ENCODE measurements at places on chromosomes 13 and 19.

DNA sequence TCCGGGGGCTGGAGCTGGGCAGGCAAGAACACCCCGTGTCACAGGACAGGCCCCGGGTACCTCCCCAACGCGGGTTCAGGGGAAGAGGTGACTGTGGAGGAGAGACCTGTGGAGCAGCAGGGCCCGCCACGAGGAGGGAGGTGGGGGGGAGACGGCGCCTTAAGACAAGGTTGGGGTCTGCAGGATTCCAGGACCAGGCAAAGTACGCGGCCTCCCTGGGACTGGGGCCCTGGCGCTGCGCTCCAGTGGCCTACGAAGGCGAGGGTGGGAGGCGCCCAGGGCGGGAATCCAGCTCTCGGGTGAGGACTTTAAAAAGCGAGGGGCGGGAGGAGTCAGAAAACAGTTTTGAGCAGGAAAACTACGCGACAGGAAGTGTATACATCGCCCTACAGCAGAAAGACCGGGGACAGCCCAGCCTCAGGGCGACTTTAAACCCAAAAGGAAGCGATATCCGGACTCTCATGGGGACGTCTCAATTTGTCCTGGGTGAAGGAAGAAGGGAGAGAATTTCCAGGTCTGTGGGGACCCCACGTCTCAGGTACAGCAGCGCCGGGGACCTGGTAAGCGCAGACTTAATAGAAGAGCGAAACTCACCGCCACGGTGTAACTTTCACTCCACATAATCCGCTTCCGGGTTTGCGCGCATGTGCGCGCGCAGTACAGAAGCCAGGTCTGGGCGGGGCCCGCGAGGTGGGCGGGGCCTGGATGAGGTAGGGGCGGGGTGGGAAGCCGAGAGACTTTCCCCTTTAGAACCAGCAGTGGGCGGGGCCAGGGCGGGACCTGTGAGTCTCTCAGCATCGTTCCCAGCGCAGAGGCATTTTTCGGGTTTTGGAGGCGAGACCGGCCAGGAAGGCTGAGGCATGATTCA, at the start of gene ZNF83:
Gene ZNF83 (minus strand): TSS at position 638 of the 868 bp plus-strand sequence.
- peak; percentile 98 for DNase-seq

DNA sequence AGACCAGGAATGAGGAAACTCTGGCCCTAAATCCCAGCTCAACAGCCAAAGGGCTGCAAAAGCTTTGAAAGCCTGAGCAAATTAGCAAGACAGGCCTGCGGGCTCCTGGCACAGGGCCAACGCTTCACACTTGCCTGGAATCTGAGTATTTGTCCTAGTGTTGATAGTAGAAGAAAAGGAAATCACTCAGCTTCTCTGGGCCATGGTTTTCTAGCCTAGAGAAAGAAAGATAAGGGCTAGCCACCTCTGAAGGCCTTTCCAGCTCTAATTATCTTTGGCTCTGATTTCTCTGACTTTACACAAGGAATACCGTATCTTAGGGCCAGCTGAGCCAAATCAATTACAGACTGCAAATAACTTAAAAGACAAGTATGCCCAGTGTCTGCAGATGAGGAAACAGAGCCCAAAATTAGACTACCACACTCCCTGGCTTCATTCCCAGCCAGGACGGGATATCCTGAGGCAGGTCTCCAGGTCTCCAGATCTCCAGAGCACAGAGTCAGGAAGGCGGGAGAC, 69.6 kb downstream of the STK24 start:
- no peak for DNase-seq

DNA sequence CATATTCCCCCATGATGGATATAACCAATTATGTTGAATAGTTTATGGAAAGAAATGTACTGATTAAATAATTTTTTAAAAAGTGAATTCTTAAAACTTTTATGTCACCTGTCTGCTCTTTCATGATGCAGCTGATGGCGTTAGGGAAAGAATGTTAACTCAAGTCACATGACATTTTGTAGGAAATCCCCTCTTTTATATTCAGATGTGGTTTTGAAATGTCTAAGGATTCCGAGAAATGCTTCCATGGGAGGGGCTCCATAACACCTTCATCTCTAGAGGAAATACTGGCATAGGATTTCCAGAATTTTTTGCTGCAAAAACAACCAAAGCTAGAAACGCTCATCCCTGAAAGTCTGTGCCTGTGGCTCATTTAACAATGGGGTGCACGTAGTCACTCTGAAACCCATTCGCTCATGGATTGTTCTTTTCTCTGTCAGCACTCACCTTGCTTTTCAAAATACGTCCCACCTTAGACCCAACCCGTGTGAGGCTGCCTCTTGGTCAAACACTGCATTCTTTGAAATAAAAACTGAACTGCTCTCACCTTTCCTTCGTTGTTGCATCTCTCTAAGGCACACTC, 288.9 kb downstream of the SHISA2 start:
- DNase-seq, result no peak

DNA sequence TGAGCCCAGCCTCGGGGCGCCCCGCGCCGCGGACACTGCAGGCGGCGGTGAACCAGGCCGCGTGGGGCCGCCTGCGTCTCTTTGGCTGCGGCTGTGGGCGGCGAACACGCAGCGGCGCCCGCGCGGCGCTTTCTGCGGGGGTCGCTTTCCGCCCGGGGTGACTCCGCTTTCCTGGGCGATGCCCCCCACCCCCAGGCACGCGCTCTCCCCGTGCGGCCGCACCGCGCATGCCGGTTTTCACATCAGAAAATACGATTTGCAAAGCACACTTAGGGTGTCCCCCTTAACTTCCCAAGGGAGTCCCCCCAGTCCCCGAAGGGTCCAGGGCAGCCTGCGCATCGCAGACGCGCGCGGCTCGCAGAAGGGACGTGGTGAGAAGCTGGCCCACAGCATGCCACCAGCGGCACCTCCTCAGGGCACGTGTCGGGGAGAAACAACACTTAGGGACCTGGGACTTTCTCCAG, 5.3 kb downstream of the F7 start:
- DNase-seq, result no peak

DNA sequence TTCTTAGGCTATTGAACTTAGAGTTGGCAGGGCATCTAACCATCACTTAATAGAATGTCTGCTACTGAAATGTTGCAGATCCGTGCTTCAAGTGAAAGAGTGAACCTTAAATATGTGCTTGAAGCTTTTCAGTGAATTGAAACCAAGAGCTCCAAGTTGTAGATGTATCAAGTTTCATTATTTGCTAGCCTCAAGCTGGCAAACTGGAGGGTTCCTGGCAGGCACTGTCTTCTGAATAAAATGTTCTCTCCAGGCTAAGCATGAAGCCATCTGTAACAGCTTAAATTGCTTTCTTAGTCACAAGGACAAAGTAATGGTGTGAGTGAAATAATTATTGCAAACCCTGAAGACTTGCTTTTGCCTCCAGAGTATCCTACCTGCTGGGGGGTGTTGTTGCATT, 415.0 kb upstream of the SPRY2 start:
- DNase-seq, result no peak

DNA sequence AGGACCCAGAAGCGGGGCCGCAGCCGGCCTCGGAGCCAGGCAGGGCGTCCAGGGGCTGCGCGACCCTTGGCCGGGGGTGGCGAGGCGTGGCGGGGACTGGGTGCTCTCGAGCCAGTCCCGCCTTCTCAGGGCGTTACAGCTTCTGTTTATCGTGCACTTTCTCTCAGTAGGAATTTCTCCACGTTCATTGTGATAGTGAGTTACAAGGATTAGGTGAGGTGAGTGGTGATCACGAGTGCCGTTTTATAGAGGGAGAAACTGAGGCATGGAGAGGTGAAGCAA, 600 bp downstream of the AP1M1 start:
- DNase-seq, result no peak

DNA sequence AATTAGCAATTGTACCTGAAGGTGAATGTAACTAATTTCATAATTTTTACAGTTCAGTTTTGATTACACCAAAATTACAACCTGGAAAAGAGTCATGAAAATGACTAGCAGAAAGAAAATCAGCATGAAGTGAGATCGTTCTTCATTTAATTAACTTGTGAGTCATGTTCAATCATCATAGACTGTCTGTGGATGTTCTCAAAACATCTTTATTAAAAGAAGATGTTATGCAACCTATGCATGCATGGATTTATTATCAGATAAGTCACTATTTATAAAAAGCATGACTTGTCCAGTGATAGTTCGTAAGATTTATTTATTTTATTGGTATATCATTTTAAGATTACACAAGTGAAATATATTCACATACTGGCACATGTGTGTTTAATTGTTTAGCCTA, 245.9 kb downstream of the ITGBL1 start:
- no peak for DNase-seq

- DNase-seq, result no peak
Measured at GRCh38 chr13:102697264-102697663, 2.4 kb upstream of the METTL21C start.

DNA sequence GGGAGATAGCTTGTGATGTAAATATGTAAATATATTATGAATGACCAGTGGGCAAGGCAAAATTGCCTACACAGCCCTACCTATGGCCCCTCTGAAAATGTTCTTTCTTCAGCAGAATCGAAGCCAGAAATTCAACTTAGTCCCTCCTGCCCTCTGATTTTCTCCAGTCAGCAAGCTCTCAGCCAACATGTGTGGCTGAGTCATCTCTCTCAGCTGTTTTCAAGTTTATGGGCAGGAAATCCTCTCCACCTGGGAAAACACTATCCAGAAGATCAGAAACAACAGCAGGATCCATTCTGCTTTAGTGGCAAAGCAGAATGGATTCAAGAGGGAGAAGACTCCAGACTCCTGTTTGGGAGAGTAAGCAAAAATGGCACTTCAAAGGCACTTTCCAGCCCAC, 8.9 kb upstream of the ZNF527 start:
- DNase-seq, result no peak

GRCh38 chr19:47274891-47275761, 441 bp downstream of the INAFM1 start:
- DNase-seq, result no peak

DNA sequence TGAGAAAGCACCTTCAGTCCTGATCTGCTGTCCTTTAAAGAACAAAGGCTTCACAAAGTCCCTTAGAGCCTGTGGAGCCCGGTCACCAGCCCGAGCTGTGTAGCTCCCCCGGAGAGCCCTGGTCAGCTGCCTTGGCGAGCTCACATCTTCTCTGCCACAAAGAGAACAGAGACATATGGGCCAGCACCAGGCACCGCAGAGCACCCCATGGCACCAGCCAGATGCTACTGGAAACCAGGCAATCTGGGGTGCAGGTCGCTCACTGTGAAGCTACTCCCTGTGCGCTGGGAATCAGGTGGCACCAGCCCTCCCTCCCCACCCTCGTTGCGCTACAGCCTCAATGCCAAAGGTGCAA, 44.3 kb upstream of the F7 start:
- DNase-seq, result no peak

DNA sequence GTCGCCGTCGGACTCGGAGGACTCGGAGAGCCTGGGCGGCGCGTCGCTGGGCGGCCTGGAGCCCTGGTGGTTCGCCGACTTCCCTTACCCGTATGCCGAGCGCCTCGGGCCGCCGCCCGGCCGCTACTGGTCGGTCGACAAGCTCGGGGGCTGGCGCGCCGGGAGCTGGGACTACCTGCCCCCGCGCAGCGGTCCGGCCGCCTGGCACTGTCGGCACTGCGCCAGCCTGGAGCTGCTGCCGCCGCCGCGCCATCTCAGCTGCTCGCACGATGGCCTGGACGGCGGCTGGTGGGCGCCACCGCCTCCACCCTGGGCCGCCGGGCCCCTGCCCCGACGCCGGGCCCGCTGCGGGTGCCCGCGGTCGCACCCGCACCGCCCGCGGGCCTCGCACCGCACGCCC, 2.5 kb upstream of the GRWD1 start:
- DNase-seq, result peak; percentile 42

DNA sequence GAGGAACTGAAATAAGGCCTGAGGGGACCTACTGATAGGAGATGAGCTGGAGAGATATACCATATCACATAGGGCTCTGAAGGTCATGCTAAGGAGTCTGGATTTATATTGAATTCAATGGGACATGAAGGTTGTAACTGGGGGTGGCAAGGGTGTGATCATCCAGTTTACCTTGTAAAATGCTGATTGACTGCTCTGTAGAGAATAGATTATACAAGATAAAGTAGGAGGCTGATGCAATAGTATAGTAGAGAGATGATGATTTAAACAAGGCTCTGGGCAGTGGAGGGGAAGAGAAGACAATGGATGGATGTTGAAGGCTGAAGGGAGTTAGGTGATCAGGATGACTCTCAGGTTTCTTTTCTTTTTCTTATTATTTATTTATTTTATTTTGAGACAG, 18.0 kb upstream of the PAN3 start:
- no peak for DNase-seq

Measured in AG08396 (cell line).